SK-N-SH (cell line): ENCODE measurements at places on chromosomes 11 and 22. TPM values are rescaled to one million over a fixed set of nuclear protein-coding genes. Genes with fewer than 3 reads are reported as not detected.

GRCh38 chr11:76777876-76778275 is 5.3 kb upstream of the TSKU start:
- H3K36me3 ChIP-seq = no peaks in the 10 kb centered on the region
- no peak for DNase-seq
- H3K27ac ChIP-seq = no peak overlapping the region
- 0 out of 2 replicates have a peak, but pooled peaks cover 4% of the 10 kb centered on the region for H3K4me1 ChIP-seq
- no peaks in the 10 kb centered on the region for H3K27me3 ChIP-seq

DNA sequence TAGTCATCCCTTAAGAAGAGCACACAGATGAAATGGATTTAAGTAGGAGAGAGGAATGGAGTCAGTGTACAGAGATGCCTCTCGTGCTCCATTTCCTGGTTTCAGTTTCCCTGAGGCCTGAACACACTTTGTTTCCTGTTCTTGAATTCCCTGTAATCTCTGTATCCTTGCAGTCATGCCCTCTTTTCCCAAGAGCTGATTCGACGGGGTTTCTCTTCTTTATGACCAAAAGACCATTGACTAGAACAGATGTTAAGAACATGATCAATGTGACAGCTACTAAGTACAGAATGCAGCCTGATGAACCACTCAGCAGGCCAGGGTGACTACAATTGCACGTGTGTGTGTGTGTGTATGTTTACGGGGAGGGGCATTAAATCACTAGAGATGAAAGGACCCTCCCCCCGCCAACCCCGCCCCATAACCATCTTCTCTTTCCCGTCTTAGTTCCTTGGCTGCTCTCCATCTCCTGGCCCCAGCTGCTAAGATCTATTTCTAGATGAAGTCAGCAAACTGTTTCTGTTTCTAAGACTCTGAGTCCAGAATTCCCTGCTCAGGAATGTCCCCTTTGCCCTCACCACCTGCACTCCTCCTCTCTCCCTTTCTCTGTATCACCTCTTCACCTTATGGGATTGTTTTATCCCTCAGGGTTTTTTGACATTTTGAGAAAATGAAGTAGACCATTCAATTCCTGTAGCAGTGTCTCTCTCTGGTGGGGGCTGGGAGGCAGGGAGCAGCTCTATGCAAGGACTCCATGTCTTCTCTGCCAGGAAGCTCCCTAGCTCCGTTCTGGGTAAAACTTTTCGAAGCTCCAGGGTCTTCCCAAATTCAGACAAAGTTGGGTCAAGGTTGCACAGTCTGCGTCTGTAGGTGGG is 26.0 kb downstream of the SLC22A6 start:
- no peak for DNase-seq
- H3K27ac ChIP-seq = no peak overlapping the region

DNA sequence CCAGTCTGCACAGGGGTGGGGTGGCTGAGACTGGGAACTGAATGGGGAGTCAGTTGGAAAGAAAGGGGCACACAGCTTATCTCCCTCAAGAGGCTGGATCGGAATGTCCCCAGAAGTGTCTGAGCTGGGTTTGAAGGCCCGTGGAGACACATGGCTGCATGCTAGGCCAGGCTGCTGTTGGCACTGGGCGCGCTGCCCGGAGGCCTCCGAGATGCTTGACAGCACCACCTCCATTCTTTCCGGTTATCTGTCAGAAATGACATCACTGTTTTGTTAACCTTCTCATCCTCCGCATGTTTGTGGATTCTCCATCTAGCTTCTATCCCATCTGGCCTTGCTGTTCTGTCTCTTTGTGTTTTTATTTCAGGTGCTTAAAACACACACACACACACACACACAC is 85.5 kb downstream of the APIP start:
- no peak overlapping the region for H3K4me3 ChIP-seq
- no peak overlapping the region for H3K27ac ChIP-seq
- H3K36me3 ChIP-seq = no peaks in the 10 kb centered on the region

TUBA8 gene
- 1.7 and 2.1 TPM in 2 replicates for polyA plus RNA-seq

DNA sequence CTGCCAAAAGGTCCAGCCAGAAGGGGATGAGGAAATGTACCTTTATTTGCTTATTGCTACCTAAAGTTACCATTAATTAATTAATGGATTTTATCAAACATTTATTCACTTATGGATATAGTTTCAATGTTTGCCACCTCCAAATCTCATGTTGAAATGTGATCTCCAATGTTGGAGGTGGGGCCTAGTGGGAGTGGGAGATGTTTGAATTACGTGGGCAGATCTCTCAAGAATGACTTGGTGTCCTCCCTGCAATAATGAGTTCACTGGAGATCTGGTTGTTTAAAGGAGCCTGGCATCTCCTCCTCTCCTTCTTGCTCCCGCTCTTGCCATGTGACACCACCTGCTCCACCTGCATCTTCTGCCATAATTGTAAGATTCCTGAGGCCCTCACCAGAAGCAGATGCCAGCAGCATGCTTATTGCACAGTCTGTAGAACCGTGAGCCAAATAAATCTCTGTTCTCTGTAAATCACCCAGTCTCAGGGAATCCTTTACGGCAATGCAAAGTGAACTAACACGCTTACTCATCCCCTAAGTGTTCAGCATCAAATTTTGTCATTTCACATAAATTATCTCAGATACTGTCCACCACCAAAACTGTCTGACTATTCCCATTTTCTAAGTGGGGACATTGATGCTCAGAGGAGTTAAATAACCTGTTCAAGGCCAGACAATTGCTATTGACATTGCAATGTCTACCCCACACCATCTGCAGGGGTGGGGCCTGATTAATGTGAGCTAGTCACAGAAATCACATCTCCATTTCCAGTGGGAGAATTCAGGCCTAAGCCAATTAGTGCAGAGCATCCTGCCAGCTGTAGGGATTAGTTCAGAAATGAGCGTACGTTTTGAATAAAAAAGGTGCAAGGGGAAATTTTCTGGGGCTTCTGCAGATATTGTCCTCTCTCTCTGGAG is 51.6 kb upstream of the SYN3 start:
- no peak for DNase-seq
- no peak overlapping the region for H3K27ac ChIP-seq
- no peak overlapping the region for H3K4me3 ChIP-seq
- peaks cover 7% of the 10 kb centered on the region for H3K4me1 ChIP-seq
- no peaks in the 10 kb centered on the region for H3K36me3 ChIP-seq

DNA sequence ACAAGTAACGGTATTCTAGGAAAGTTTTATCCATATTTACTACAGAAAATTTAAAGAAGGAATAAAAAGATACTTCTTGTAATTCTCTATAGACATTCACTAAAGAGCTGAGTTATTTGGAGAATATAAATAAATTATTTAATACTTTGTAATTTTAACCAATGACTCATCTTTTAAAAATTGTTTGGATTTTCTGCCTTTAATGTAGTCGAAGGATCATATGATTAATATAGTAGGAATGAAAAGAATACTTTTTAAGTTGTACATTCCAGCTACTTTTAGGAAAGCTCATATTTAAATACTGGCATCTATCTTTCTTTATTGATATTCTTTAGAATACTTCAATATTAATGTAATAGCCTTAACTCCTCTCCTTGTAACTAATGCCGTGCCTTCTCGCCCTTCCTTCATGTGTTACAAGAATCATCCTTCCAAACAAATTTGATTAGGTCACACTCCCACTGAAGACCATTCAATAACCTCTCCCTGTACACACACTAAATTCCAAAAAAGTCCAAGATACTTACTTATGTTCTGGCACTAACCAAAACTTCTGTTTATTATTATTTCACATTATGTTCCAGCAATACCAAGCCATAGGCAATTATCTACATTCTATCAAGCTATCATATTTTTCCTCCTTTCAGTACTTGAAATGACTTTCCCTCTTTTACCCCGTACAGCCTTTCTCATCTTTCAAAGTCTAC is 501.9 kb downstream of the CNTN5 start:
- DNase-seq = no peak
- H3K4me1 ChIP-seq = no peaks in the 10 kb centered on the region
- H3K27ac ChIP-seq = no peak overlapping the region
- H3K4me3 ChIP-seq = no peak overlapping the region

DNA sequence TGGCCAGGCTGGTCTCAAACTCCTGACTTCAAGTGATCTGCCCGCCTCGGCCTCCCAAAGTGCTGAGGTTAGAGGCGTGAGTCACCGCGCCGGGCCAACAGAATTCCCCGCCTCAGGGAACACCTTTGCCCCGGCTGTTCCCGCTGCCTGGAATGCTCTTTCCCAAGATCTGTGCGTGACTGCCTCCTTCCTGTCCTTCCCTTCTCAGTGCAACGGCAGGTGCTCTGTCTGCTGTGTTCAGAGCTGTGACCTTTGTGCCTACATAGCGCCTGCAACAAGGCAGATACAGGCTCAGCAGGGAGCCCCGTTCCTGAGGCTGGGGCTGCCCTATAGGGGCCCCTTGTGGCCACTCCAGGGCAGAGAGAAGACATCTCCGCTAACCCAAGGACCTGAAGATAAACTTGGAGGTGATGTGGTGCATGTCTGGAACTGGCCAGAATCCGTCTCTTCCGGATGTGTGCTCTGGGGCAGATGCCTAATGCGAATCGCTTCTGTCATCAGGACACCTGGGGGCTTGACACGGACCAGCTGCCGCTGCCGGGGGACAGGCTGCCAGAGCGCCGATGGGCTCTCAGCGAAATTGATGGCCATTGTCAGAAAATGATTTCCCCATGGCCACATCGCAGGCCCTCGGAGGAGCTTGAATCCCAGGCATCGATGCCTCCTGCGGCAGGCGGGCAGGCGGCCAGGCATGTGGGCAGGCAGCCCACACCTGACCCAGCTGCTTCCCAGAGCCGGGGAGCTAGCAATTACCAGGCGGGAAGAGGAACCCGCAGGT is 43.5 kb upstream of the TCF20 start:
- DNase-seq = peak; percentile 77
- no peak overlapping the region for H3K4me3 ChIP-seq
- H3K27ac ChIP-seq = no peak overlapping the region; the same call in 1 of the 2 replicates
- peaks cover 34% of the 10 kb centered on the region; the same call in 1 of the 2 replicates for H3K4me1 ChIP-seq
- H3K27me3 ChIP-seq = no peaks in the 10 kb centered on the region

MYEOV gene
- 3.0 and 3.6 TPM in 2 replicates for polyA plus RNA-seq

DNA sequence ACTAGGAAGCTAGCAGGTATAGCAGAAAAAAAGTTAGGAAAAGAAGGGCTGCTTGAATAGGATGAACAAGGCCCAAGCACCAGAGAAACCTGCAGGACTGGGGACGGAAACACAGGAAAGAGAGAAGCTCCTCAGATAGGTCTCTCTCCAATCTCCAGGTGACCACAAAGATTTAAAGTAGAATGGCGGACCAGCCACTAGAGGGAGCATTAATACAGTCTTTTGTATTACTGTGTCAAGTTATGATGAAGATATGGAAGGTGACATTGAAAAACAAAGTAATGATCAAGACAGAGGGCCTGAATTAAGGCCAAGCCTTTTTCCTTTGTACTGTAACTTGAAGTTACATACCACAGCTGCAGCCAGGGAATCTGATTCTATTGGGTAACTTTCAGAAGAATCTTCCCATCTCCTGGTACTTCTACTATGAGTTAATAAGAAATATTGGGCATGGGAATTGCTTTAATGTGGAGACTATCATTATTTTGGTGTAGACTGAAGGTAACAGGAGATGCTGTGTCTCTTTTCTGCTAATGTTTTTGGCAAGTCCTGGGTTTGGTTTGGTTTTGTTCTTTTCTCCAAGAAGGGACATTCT is 33.8 kb downstream of the OR2AG2 start:
- H3K27me3 ChIP-seq = no peaks in the 10 kb centered on the region; the same call in 1 of the 2 replicates
- no peaks in the 10 kb centered on the region for H3K36me3 ChIP-seq
- DNase-seq = peak; percentile 11
- H3K4me1 ChIP-seq = no peaks in the 10 kb centered on the region

SLC22A25 gene
- polyA plus RNA-seq = not detected in 2 replicates

DNA sequence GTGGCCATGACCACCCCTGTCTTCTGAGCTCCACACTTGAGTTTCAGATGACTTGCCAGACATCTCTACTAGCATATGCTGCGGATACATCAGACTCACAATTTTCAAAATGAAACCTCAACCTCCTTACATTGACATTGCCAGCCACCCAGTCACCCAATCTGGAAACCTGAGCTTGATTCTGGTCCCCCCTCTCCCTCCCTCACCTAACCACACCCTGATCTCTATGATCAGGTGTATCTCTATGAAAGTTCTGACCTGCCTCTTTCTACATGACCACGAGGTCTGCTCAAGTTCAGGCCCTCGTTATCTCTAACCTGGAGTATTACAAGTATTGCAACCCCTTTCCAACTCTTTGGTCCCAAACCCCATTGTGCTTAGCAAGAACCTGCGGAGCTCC is 254.1 kb downstream of the KIRREL3 start:
- no peaks in the 10 kb centered on the region for H3K36me3 ChIP-seq
- no peaks in the 10 kb centered on the region for H3K4me1 ChIP-seq
- no peak overlapping the region for H3K4me3 ChIP-seq

FAT3 gene
- 0.76 and 0.87 TPM in 2 replicates for polyA plus RNA-seq

DNA sequence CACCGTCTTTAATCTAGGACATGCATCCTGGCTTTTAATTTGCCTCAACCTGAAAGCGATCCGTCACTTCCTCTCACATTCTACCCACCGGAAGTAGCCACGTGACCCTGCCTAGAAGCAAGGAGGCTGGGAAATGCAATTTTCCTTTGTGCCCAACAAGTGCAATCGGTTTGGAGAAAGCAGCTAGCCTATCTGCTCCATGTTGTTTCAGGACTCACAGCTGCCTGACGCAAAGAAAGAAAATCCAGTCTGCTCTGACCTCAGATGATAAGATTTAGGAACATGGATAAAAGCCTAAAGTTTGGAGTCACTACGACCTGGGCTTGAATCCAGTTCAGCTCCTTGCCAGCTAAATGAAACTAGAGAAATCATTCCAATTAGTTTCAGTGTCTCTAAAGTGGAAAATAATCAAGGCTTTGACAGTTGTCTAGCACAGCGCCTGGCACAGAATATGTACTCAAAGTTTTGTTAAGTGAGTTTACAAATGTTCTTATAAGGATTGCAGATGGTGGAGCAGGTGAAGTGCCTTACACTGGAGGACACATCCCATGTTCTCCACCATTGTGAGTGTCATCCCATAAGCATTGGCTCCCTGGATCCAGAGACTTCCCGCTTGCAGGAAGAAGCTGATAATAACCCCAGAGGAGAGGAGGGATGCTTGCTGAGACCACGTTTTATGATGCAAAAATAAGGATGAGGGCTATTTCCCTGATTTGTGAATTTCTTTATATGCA is 553.7 kb downstream of the MN1 start:
- H3K27me3 ChIP-seq = no peaks in the 10 kb centered on the region
- H3K4me1 ChIP-seq = no peaks in the 10 kb centered on the region
- peak overlapping the region; percentile 5; the same call in 1 of the 2 replicates for H3K27ac ChIP-seq
- no peaks in the 10 kb centered on the region for H3K36me3 ChIP-seq
- H3K4me3 ChIP-seq = no peak overlapping the region
- no peak for DNase-seq

DNA sequence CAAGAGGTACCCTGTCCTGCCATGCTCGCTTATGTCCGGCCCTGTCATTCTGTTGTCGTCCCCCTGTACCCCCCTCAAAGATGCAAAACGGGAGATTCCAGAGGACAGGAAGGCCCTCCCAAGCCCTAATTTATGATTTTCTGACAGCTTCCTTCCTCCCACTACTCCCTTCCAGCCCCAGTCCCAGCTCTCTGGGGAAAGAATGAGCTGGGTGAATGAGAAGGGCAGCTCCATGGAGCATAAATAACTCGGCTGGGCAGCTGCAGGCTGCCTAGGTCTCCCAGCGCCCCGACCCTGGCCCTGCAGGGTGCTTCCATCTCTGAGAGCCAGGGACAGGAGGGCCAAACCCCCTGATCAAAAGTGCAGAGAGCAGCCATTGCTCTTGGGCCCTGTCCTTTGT is 3.9 kb upstream of the EMID1 start:
- H3K4me1 ChIP-seq = peaks cover 7% of the 10 kb centered on the region; the same call in 1 of the 2 replicates
- DNase-seq = no peak
- H3K4me3 ChIP-seq = no peak overlapping the region
- no peaks in the 10 kb centered on the region for H3K36me3 ChIP-seq
- H3K27me3 ChIP-seq = no peaks in the 10 kb centered on the region

- no peak for DNase-seq
- H3K4me3 ChIP-seq = no peak overlapping the region
- H3K36me3 ChIP-seq = no peaks in the 10 kb centered on the region
- H3K4me1 ChIP-seq = no peaks in the 10 kb centered on the region
- H3K27me3 ChIP-seq = no peaks in the 10 kb centered on the region; the same call in 1 of the 2 replicates
Observed at GRCh38 chr11:34676227-34676626, 55.3 kb downstream of the EHF start.
